ENCODE measurements at places on chromosomes 6 and 20.

GRCh38 chr20:401682-402495, 6.2 kb upstream of the RBCK1 start:
- no peak for DNase-seq

DNA sequence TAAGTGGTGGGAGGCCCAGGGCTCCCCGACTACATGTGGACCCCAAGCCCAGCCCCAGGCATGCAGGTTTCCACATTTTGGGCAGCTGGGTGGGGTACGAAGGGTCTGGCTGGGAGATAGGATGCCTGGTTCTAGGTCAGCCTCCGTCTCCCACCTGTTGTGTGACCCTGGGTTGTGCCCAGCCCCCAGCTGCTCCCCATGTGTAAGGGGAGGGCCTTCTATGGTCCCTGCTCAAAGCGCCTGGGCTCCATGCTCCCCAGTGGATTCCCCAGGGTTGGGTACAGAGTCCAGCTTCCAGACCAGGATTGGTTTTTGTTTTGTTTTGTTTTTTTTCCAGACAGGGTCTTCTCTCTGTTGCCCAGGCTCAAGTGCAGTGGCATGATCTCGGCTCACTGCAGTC, 1.1 kb upstream of the VWA7 start:
- DNase-seq: no peak

- no peak for DNase-seq
Measured at GRCh38 chr6:170039156-170040114, 251.4 kb downstream of the DLL1 start.

DNA sequence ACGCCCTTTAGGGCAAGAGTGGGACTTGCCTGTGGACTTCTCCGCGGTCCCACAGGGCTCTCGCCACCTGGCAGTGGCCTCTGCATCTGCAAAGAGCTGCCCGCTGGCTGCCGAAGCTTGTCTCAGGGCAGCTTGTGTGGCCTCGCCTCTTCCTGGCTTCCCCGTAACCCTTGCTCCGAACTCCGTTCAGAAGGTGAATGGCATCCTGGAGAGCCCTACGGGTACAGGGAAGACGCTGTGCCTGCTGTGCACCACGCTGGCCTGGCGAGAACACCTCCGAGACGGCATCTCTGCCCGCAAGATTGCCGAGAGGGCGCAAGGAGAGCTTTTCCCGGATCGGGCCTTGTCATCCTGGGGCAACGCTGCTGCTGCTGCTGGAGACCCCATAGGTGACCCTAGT, 3.0 kb downstream of the RTEL1 start:
- no peak for DNase-seq

GRCh38 chr20:10047427-10047826, 12.6 kb downstream of the ANKEF1 start:
- no peak for DNase-seq

GRCh38 chr6:34525431-34526175, 30.5 kb downstream of the SPDEF start:
- DNase-seq: no peak

- no peak for DNase-seq
Measured at GRCh38 chr20:50859161-50859560, 64.3 kb downstream of the BCAS4 start.

DNA sequence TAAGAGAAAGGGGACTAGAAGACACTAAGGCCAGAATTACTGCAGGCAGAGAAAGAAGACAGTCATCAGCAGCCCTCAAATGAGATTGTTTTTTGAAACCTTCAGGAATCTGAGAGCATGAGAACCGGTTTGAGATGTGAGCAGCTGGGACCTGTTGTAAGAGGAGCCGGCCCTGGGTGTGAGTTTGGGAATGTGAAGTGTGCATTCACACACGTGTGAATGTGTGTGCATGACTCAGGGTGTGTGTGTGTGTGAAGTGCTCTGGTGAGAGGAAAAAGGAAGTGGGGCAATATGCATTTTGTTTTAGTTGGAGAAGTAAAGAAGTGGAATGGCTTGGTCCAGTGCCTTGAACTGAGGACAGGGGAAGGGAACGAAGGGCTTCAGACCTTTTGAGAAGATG, 4.3 kb downstream of the SCUBE3 start:
- peak; percentile 26 for DNase-seq

DNA sequence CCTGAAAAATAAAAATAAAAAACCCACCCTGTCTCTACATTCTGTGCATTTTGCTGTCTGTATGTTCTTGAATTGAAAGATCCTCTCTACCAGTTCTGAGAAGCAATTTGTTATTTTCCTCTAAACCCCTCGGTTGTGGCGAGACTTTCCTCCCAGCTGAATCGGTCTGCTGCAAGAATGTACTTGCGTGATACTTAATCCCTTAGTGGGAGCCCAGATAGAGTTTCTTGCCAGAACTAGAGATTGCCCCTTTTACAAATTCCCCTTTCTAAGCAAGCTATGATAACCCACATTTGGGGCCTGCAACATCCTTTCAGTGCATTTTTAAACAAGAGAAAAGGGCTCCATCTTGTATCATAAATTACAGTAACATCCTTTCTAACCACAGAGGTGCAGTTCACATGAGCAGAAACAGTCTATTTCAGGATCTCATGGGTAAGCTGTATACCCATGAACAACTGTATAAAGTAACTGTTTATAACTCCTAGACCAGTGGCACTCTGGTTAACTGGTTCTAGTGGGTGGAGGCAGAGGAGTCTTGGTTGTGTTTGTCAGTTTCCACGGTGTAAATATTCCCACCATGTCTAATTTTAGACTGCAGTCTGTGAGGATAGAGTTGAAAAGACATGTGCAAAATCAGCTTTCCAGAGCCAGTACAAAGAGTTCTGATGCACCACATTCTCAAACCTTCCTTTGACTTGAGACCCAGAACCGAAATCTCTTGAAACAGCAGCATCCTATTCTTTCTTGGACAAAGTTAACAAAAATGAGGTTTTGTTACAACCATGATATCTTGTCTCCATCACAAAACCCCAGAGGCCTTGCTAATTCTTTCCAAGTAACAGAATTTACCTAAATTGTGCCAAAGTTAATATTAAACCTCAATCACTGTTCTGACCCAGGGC, 113.1 kb upstream of the ZNF217 start:
- no peak for DNase-seq

DNA sequence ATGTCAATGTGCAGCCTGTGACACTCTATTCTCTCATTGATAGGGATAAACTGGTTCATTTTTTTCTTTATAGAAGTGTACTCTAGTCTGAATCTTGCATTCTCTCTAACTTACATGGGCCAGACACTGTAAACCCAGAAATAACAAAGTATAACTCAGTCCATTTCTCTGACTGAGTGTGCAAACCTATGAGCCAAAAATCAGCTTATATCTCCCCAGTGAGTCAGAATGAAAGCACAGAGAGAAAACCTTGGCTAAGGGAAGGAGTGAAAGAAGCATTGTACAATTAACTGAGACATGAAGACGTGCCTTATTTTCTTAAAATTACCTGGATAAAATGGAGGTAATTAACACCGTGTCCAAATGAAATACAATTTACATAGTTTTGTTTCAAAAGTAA, 436.9 kb upstream of the IMPG1 start:
- DNase-seq: no peak

DNA sequence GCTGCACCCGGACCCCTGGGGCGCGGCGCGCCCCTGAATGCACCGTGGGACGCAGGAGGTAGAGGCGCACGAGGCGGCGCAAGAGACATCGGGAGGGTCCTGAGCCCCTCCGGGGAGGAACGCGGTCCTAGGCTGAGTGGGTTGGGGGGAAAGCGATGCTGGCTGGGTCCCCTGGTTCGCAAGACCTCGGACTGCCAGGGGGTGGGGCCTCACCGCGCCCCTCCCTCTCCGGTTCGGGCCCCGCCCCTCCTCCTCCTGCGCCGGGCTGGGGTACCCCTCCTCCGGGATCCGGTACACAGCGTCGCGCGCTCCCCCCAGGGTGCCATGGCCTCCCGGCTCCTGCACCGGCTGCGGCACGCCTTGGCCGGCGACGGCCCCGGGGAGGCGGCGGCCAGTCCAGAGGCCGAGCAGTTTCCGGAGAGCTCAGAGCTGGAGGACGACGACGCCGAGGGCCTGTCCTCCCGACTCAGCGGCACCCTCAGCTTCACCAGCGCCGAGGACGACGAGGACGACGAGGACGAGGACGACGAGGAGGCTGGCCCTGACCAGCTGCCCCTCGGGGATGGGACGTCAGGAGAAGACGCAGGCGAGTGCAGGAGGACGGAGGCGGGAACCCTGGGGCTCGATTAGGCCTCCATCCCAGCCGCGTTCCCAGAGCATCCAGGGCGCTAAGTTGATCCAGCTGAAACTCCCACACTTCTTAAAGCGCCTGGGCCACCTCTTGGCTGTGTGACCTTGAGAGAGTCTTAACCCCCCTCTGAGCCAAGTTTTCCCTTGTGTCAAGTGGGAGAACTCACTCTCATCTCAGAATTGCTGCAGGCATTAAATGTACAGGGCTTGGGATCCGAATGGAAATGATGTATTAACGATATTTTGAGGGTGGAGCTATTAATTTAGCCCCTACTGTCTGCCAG, 541 bp downstream of the SNX21 start:
- no peak for DNase-seq

DNA sequence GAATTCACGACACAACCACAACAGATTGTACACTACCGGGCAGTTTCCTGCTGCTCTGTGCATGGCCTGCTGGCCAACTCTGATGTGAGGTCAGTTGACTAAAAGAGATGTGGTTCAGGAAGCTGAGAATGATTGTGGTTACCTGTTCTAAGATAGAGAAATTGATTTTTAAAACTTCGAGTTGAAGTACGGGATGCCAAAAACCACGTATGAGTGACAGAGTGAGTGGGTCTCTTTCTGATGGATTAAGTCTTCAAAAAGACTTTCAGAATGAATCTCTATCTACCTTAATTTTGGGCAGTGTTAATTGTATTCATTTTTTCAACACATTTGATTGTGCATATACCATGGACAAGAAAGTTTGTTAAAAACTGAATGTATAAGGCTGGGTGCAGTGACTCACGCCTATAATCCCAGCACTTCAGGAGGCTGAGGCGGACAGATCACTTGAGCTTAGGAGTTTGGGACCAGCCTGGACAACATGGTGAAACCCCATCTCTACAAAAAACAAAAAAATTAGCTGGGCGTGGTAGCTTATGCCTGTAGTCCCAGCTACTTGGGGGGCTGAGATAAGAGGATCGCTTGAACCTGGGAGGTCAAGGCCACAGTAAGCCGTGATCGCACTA, 121.2 kb downstream of the SGK1 start:
- DNase-seq: no peak

GRCh38 chr20:8073024-8073832, 53.7 kb upstream of the TMX4 start:
- DNase-seq: peak; percentile 52

- no peak for DNase-seq
Measured at GRCh38 chr6:30129265-30130178, 6.4 kb upstream of the TRIM40 start.

GRCh38 chr20:45328451-45328850, 19.8 kb downstream of the SDC4 start:
- no peak for DNase-seq

- DNase-seq: no peak
Measured at GRCh38 chr6:138235205-138235604, 16.9 kb upstream of the PBOV1 start.

DNA sequence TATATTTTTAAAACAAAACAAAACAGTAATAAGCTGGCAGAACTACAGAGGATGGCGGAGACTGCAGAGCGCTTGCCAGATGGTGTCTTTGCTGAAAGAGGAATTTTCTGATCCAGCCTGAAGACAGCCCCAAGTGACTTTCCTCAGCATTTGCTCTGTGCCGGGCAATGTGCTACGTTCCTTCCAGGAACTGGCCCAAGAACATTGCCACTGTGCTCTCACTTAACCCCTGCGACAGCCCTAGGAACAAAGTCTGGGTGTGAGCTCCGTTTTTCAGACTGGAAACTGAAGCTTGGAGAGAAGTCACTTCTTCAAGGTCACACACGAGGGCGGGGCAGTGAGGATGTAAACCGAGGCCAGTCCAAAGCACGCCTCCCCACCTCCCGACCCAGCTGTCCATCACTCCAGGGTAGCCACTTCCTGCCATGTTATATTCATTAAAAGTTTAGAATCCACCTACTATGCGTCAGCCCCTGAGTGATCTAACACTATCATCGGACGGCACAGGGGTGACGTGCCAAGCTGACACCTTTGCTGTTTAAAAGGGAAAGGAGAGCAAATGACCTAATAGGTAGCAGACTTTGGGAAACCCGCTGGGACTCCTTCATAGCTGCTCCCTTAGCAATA, 22.3 kb upstream of the BMP7 start:
- DNase-seq: no peak

DNA sequence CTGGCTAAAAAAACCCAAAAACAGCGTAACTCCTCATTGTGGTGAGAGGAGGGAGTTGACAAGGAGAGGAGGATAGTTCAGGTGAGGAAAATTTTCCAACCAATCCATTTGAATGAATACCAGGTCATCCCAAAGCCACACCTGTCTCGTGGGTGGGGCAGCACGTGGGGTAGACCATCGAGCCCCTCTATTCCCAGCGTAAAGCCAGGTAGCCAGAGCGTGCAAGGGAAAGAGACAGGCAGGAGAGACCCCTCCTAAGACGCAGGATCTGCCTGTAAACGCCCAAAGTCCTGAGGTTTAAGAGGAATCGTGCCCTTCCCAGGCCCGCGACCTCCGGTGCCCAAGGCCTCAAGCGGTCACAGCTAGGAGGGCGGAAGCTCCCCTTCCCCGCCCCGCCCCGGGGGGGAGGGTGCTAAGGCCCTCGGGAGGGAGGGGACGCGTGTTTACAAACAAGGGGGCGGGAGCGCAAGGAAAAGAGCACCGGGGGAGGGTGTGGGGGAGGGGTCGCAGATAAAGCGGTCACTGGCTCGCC, 712 bp downstream of the RXRB start:
- no peak for DNase-seq

- no peak for DNase-seq
Measured at GRCh38 chr6:118280210-118280609, 267.9 kb upstream of the PLN start.

- DNase-seq: no peak
Measured at GRCh38 chr20:4748847-4749246, 27.1 kb downstream of the PRND start.

GRCh38 chr6:40722091-40722490, 134.9 kb upstream of the LRFN2 start:
- DNase-seq: no peak

- no peak for DNase-seq
Measured at GRCh38 chr6:6569096-6569810, 19.3 kb upstream of the LY86 start.

- DNase-seq: peak; percentile 40
Measured at GRCh38 chr20:37538003-37538402, 10.3 kb upstream of the BLCAP start.

- no peak for DNase-seq
Measured at GRCh38 chr20:61387954-61388348, 135.9 kb downstream of the CDH4 start.

DNA sequence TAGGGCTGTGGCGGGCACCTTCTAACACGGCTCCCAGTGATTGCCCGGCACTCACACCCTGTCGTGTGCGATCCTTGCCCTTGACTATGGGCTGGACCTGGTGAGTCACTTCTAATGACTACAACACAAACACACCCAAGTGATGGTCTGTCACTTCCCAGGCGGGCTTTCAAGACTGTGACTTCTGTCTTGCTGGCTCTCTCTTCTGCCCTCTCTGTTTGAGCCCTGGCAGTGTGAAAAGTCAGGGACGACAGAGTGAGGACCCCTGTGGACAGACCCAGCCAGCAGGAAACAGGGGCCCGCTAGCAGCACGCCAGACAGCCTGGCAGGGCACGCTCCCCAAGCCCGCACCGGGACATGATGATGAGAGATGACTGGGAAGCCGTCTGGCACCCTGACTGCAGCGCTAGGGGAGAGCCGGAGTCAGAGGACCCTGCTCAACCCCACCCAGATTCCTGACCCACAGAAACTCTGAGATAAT, 43.0 kb downstream of the KIF16B start:
- no peak for DNase-seq

GRCh38 chr6:56282391-56282790, 35.0 kb upstream of the COL21A1 start:
- DNase-seq: no peak
